ENCODE measurements at places on chromosomes 3 and 15.

DNA sequence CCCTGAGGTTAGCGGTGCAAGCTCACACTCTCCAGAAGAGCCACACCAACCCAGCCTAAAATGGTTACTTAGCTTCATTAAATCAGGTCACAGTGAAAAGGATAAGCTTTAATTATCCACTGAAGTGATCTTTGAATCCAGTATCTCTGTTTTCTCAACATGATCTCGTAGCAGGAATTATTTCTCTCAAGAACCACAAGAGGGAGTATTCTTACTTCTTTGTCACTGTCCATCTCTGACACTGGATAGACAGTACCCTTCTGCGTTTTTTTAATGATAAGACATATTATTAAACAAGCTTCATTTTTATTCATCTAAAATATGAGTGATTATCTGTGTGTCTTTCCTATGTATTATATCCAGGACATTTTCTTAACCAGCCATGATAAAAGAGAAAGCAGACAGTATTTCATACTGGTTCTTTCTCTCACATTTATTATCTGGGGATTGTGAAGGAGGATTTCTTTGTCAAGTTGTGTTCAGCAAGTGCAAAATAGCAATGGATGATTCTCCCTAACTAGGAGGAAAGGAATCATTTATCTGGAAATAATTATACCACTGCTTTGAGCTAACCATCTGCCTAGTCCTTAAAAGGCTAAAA, 105.4 kb upstream of the CCDC54 start:
- no peak for DNase-seq

GRCh38 chr3:69368129-69368741, 17.7 kb downstream of the FRMD4B start:
- DNase-seq = no peak

GRCh38 chr3:160280836-160281235, 55.6 kb downstream of the C3orf80 start:
- DNase-seq = no peak

DNA sequence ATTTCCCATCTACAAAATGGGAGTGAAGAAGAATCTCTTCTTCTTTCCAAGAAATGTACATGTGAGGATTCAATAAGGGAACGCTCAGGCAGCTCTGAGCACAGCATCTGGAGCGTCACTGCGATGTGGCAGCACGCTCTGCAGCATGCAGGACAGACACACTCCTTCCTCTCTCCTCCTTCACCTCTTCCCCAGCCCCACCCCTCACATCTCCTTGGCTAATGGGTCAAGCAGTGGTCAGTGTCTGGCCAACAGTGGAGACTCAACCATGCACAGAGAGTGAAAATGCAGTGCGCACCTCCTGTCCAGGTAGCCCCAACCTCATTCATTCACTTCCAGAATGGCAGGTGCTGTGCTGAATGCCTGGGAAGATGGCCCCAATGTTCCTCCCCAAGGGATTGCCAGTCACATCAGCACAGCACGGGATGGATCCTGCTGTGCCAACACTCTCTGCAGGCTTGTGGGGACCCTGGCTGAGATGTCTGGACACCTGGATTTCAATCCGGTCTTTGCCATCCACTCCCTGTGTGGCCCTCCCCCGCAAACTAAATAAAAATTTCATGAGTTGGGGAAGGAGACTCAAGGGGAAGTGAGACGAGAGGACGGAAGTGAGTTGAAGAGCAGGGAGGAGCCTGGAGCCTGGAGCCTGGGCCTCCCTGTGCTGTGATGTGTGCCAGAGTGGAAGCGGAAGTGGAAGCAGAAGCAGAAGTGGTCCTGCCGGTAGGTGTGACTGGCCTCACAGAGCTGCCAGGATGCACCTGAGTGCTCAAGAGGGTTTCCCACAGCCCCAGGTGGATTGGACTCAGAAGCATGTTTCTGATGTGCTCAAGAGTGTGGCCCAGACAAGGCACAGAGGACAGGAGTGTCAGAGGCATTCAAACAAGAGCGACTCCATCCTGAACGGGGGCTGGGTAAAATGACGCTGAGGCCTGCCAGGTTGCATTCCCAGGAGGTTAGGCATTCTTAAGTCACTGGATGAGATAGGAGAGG, 163.9 kb downstream of the SMAD6 start:
- DNase-seq = no peak

- no peak for DNase-seq
Measured at GRCh38 chr3:197495059-197495455, 60.7 kb downstream of the BDH1 start.

GRCh38 chr15:68421798-68422402, 10.1 kb downstream of the ITGA11 start:
- no peak for DNase-seq

- no peak for DNase-seq
Measured at GRCh38 chr3:36206956-36207580, 173.2 kb upstream of the STAC start.

DNA sequence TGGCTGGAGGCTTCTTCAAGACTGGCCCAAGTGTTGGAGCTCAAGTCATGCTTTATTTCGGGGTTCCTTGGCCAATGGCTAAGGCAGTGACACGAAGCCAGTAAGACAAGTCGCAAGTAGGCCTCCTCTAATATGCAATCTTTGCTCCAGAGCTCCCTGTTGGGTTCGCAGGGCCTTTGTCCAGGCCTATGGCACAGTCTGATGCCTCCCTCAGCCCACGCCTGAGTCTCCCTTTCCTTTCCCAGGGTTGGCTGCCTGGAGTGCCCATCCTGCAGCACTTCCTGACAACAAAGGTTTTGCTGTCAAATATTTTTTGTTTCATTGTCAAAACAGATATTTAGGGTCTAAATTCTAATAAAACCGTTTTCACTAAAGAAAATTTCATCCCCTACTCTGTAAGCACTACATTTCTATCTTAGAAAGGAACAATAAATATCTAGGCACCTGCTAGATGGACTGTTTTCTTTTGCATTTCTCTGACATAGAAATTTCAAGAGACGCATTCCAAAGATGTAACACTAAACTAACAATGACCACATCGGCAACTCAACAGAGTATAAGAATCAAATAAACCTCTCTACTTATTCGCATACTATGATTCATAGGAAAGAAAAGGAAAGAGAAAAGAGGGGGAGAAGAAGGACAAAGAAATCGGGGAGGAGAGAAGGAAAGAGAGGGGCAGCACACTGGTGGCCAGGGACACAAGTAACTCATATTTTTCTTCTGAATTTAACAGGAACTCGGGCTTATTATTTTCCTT, 393.1 kb upstream of the ATP11B start:
- no peak for DNase-seq

DNA sequence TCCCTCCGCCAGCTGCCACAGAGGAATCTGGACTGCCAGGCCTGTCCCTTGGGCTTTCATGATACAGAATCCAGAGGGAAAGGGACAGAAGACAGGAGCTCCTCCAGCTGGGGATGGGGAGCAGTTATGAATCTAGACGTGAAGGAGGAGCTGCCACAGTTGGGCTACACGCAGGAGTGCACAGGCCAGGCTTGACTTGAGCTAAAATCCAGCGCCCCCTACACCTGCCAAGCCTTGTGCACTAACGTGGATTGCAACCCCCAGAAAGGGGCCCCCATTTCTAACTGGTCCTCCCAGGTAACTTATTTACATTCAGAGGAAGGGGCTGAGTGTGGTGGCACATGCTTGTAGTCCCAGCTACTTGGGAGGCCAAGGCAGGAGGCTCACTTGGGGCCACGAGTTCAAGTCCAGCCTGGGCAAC, 14.3 kb downstream of the KLHL6 start:
- no peak for DNase-seq

GRCh38 chr15:80163217-80163616, 10.4 kb downstream of the FAH start:
- DNase-seq = no peak

- no peak for DNase-seq
Measured at GRCh38 chr3:126937973-126938372, 44.9 kb upstream of the PLXNA1 start.
